ENCODE measurements at places on chromosomes 3 and 15.

DNA sequence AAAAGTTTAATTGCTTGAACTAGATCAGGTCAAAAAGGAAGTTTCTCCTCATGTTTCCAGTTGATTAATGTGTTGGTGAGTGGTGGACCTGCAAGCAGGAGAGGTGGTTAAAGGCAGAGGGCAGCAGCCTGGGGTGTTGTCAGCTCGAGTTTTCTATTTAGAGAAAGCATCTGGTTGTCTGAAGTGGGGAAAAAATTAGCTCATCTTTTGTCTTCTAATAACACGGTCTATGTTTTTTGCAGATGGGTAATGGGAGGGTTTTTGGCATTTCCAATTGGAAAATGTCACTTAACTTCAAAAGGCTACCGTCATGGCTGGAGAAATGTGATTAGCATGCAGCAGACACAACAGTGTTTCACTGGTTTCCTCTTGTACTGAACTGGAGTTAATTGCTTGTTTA is 122.6 kb downstream of the ITPR1 start:
- no peak overlapping the region for H3K27ac ChIP-seq
- H3K36me3 ChIP-seq = no peaks in the 10 kb centered on the region
- DNase-seq = no peak
- no peak overlapping the region for H3K4me3 ChIP-seq
- no peaks in the 10 kb centered on the region for H3K4me1 ChIP-seq

GRCh38 chr3:30707825-30708224 is 101.4 kb downstream of the TGFBR2 start:
- DNase-seq = no peak
- no peak overlapping the region for H3K4me3 ChIP-seq
- no peaks in the 10 kb centered on the region for H3K36me3 ChIP-seq
- H3K4me1 ChIP-seq = no peaks in the 10 kb centered on the region
- H3K27me3 ChIP-seq = no peaks in the 10 kb centered on the region
- H3K27ac ChIP-seq = no peak overlapping the region

DNA sequence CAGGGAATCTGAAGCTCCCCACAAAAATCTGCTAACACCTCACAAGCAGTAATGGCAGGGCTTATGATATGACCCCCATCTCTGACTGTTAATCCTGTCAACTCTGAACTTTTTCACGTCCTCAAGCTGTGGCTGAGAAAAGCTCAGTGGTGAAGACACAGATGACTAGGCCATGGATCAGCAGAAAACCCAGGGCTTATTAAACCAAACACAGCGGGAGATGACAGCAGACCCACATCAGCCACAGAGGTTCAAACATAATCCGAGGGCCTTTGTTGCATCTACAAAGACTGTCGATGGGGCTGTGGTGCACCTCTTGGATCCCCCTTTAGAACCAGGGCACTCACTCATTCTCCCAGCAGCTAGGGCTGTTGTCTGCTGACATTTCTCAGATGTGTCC is 50.4 kb downstream of the GLB1 start:
- H3K27ac ChIP-seq = no peak overlapping the region
- H3K4me3 ChIP-seq = no peak overlapping the region
- no peak for DNase-seq
- no peaks in the 10 kb centered on the region for H3K36me3 ChIP-seq
- no peaks in the 10 kb centered on the region for H3K27me3 ChIP-seq

GRCh38 chr3:150528354-150528797 is 17.9 kb downstream of the SERP1 start:
- H3K4me3 ChIP-seq = no peak overlapping the region
- no peak for DNase-seq
- no peaks in the 10 kb centered on the region for H3K27me3 ChIP-seq
- H3K36me3 ChIP-seq = no peaks in the 10 kb centered on the region
- H3K4me1 ChIP-seq = no peaks in the 10 kb centered on the region

GRCh38 chr3:177353140-177353539 is 155.9 kb upstream of the TBL1XR1 start:
- no peaks in the 10 kb centered on the region for H3K27me3 ChIP-seq
- no peak overlapping the region for H3K4me3 ChIP-seq
- H3K36me3 ChIP-seq = no peaks in the 10 kb centered on the region
- H3K4me1 ChIP-seq = peaks cover 21% of the 10 kb centered on the region
- no peak overlapping the region for H3K27ac ChIP-seq

GRCh38 chr3:195849322-195850074 is 37.8 kb upstream of the MUC4 start:
- no peak overlapping the region for H3K27ac ChIP-seq
- DNase-seq = peak; percentile 35
- H3K27me3 ChIP-seq = no peaks in the 10 kb centered on the region
- peaks cover under 1% of the 10 kb centered on the region for H3K4me1 ChIP-seq

DNA sequence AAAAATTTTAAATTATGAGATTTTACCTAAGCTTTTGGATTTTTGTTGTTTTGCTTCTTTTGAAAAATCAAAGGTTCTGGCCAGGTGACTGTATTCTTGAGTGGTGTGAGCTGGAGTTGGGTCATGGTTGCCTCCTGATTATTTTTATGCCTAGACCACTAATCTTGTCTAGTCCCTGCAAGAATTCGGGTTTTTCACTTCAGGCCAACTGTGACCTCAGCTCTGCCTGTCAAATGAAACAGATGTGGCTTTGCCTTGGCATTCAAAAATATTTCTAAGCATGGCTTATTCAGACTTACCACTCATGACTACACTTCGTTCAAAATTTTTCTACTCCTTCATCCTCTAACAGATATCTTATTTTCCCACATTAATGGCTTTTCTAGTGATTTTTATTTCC is 25.4 kb upstream of the CDV3 start:
- no peak overlapping the region for H3K27ac ChIP-seq
- H3K4me1 ChIP-seq = peaks cover 15% of the 10 kb centered on the region
- no peaks in the 10 kb centered on the region for H3K27me3 ChIP-seq

GRCh38 chr15:57149196-57149595 is 227.1 kb upstream of the CGNL1 start:
- H3K27ac ChIP-seq = no peak overlapping the region
- no peak for DNase-seq

- H3K36me3 ChIP-seq = no peaks in the 10 kb centered on the region
- H3K4me1 ChIP-seq = no peaks in the 10 kb centered on the region
- no peaks in the 10 kb centered on the region for H3K27me3 ChIP-seq
- no peak overlapping the region for H3K27ac ChIP-seq
- no peak for DNase-seq
Observed at GRCh38 chr3:134718726-134719125, 67.9 kb upstream of the KY start.

GRCh38 chr3:83738202-83738601 is 1220.6 kb upstream of the CADM2 start:
- no peaks in the 10 kb centered on the region for H3K27me3 ChIP-seq
- H3K4me1 ChIP-seq = no peaks in the 10 kb centered on the region
- H3K36me3 ChIP-seq = no peaks in the 10 kb centered on the region
- H3K4me3 ChIP-seq = no peak overlapping the region
- no peak overlapping the region for H3K27ac ChIP-seq

- no peaks in the 10 kb centered on the region for H3K27me3 ChIP-seq
- H3K27ac ChIP-seq = no peak overlapping the region
- H3K36me3 ChIP-seq = no peaks in the 10 kb centered on the region
Observed at GRCh38 chr15:77564341-77564740, 68.4 kb downstream of the LINGO1 start.

DNA sequence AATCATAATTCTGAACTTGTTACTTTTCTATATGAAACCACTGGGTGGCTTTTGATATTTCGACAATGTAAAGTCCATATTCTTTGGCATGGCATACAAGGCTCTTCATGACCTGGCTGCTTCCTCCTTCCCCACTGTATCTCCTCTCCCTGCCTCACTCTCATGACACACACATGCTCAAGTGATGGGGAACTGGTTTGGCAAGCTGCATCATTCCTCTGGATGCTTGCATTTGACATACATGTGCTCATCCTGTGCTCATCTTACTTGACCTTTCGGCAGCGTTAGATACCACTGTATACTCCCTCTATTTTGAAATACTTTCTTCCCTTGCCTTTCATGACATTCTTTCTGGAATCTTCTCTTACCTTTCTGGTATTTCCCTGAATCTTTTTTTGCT is 51.8 kb upstream of the ZDHHC23 start:
- DNase-seq = no peak
- peaks cover 8% of the 10 kb centered on the region for H3K4me1 ChIP-seq
- H3K27me3 ChIP-seq = no peaks in the 10 kb centered on the region
- no peak overlapping the region for H3K27ac ChIP-seq
- H3K36me3 ChIP-seq = no peaks in the 10 kb centered on the region
- no peak overlapping the region for H3K4me3 ChIP-seq

- no peak overlapping the region for H3K4me3 ChIP-seq
- no peak for DNase-seq
- H3K27me3 ChIP-seq = no peaks in the 10 kb centered on the region
- H3K36me3 ChIP-seq = no peaks in the 10 kb centered on the region
- no peaks in the 10 kb centered on the region for H3K4me1 ChIP-seq
Observed at GRCh38 chr3:29577250-29577649, 296.4 kb downstream of the RBMS3 start.

DNA sequence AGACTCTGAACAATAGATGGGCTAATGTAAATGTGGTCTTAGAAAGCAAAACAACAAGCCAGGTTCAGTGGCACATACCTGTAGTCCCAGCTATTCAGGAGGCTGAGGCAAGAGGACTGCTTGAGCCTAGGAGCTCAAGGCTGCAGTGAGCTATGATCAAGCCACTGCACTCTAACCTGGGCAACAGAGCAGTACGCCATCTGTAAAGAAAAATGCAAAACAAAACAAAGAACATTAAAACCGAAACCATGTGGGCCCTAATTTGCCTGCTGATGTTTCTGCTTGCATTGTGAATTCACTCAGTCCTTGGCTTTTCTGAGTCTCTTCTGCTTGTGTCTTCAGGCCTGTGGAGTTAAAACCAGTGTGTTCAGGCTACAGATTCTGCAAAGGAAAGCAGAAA is 56.7 kb downstream of the CCNL1 start:
- no peaks in the 10 kb centered on the region for H3K27me3 ChIP-seq
- no peak for DNase-seq
- H3K4me3 ChIP-seq = no peak overlapping the region
- H3K27ac ChIP-seq = no peak overlapping the region

- no peak for DNase-seq
- no peaks in the 10 kb centered on the region for H3K36me3 ChIP-seq
- H3K4me3 ChIP-seq = no peak overlapping the region
Observed at GRCh38 chr15:94083467-94084052, 147.8 kb upstream of the MCTP2 start.

DNA sequence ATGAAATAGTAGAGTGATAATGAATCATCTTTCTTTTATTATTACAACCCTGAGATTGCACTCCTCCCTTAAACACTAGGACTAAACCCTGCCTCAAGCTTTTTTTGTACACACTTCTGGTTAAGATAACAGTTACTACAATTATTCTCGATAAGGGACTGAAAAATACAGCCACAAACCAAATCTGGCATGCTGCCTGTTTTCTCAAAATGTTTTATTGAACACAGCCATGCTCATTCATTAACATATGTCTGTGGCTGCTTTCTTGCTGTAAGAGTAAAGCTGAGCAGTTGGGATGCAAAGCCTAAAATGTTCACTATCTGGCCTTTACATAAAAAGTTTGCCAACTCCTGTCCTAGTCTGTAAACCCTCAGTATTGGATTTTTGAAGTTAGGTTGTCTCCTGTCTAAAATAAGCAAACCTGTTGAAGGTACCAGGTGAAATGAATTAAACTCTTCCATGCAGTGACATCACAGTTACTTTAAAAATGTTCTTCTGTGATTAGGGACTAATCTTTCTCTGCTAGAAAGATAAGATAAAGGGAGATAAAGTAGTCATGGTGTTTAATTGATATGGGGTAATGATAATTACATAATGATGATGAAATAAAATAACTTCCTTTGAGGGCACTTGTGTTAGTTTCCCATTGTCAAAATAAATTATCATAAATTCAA is 218.2 kb downstream of the STXBP5L start:
- H3K27ac ChIP-seq = no peak overlapping the region
- H3K27me3 ChIP-seq = no peaks in the 10 kb centered on the region
- no peak for DNase-seq
- H3K4me3 ChIP-seq = no peak overlapping the region
- no peaks in the 10 kb centered on the region for H3K36me3 ChIP-seq
- no peaks in the 10 kb centered on the region for H3K4me1 ChIP-seq

GRCh38 chr3:171982828-171983227 is 56.5 kb upstream of the FNDC3B start:
- no peaks in the 10 kb centered on the region for H3K36me3 ChIP-seq
- no peaks in the 10 kb centered on the region for H3K27me3 ChIP-seq
- H3K4me3 ChIP-seq = no peak overlapping the region
- no peak overlapping the region for H3K27ac ChIP-seq

- H3K4me1 ChIP-seq = no peaks in the 10 kb centered on the region
- H3K36me3 ChIP-seq = no peaks in the 10 kb centered on the region
- no peak for DNase-seq
Observed at GRCh38 chr3:158419820-158420653, 151.0 kb upstream of the MLF1 start.

GRCh38 chr3:31615071-31615875 is 82.5 kb downstream of the STT3B start:
- H3K4me1 ChIP-seq = peaks cover 3% of the 10 kb centered on the region
- H3K4me3 ChIP-seq = no peak overlapping the region
- no peaks in the 10 kb centered on the region for H3K27me3 ChIP-seq
- no peak overlapping the region for H3K27ac ChIP-seq
- H3K36me3 ChIP-seq = no peaks in the 10 kb centered on the region

DNA sequence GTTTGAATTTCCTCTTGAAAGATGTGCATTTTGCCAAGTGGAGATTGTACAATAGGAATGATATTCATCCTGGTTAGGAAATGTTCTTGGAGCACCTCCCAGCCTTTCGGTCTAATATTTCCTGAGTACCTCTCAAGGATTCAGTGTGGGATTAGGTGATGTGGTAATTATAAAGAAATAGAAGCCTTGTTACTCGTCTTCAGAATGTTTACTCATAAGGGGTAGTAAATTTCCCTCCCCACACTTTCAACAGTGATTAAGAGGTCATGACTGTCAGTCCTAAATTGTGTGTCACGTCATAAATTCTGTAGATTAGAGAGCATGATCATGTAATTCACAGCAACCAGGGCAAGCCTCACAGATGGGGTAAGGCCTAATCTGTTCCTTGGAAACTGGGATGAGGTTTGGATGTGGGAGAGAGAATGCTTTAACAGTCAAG is 633.1 kb upstream of the TBL1XR1 start:
- no peaks in the 10 kb centered on the region for H3K27me3 ChIP-seq
- H3K27ac ChIP-seq = no peak overlapping the region
- DNase-seq = no peak
- no peaks in the 10 kb centered on the region for H3K4me1 ChIP-seq

DNA sequence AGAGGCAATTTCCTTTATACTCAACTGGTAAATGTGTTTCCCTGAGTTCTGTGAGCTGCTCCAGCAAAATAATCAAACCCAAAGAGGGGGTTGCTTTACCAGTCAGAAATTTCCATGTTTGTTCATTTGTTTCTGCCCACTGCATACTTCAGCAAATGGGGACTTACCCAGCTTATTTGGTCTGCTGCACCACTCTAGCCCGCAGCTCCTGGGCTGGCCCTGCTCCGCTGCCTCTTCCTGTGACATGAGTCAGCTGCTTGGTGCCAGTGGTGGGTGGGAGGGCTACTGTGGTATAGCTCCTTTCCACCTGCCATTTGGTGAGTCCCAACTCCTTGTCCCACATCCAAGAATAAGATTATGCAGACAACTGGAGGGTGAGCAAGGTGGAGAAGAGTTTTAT is 644.2 kb downstream of the MCTP2 start:
- no peak for DNase-seq
- no peaks in the 10 kb centered on the region for H3K27me3 ChIP-seq
- H3K4me3 ChIP-seq = no peak overlapping the region
- H3K4me1 ChIP-seq = no peaks in the 10 kb centered on the region

Measured in pancreas (tissue), 10 donors.